HCT116 (cell line): ENCODE measurements at places on chromosomes 1 and 21. TPM values are rescaled to one million over a fixed set of nuclear protein-coding genes. Genes with fewer than 3 reads are reported as not detected.

CYP2J2 gene
- 1.1 TPM for total RNA-seq

ADAM30 gene
- total RNA-seq, result not detected

HMGCS2 gene
- 0.20 TPM for total RNA-seq

ADAM15 gene
- 149 TPM for total RNA-seq

HSD11B1 gene
- 0.27 TPM for total RNA-seq

MAP7D1 gene
- 71.8 TPM for total RNA-seq

KLHDC8A gene
- 0.49 TPM for total RNA-seq

TDRD5 gene
- total RNA-seq, result 0.25 TPM

SPRR5 gene
- total RNA-seq, result not detected

PRRX1 gene
- total RNA-seq, result 0.37 TPM

DNALI1 gene
- 0.64 TPM for total RNA-seq

VWA5B1 gene
- not detected for total RNA-seq

PPIAL4G gene
- not detected for total RNA-seq

PM20D1 gene
- total RNA-seq, result not detected

SERBP1 gene
- 325 TPM for total RNA-seq

- no peak for DNase-seq
- H3K27me3 ChIP-seq, result no peaks in the 10 kb centered on the region
- H3K4me1 ChIP-seq, result peaks cover 43% of the 10 kb centered on the region
- no peak overlapping the region; the same call in 1 of the 2 replicates for H3K4me3 ChIP-seq
- H3K36me3 ChIP-seq, result no peaks in the 10 kb centered on the region
These were observed 1.9 kb upstream of the GNB1 start for GRCh38 chr1:1892763-1893120.

DNA sequence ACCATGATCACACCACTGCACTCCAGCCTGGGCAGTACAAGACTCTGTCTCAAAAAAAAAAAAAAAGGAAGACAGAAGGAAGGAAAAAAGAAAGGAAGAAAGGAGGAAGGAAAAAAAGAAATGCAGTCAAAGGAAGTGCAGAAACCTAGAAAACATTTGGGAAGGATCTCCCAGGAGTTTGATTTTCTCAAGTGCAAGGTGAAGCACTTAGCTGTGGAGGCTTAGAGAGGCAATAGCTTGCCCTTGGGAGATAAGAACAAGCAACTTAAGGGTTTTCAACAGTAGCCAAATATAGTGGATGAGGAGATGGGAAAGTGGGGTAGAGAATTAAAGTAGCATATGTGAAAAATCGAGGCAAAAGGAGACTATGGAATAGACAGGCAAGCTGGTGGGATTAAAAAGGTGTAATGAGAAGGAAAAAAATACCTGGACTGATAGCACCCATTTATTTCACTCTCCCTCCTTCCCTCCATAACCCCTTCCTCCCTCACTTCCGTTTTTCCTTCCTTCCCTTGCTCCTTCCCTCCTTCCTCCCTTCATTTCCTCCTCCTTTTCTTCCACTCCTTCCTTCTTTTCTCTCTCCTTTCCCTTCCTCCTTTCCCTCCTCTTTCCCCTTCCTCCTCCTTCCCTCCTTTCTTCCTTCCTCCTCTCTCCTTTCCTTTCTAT is 6.8 kb upstream of the FAM89A start:
- DNase-seq, result no peak
- peaks cover 8% of the 10 kb centered on the region for H3K27me3 ChIP-seq
- H3K27ac ChIP-seq, result no peak overlapping the region
- H3K4me3 ChIP-seq, result no peak overlapping the region

- H3K36me3 ChIP-seq, result no peaks in the 10 kb centered on the region
- H3K4me1 ChIP-seq, result peaks cover 14% of the 10 kb centered on the region
- no peak overlapping the region for H3K4me3 ChIP-seq
- DNase-seq, result no peak
- no peaks in the 10 kb centered on the region for H3K27me3 ChIP-seq
- no peak overlapping the region for H3K27ac ChIP-seq
These were observed 103.7 kb downstream of the CCDC185 start for GRCh38 chr1:223496883-223497282.

GRCh38 chr1:54375712-54376429 is 30.3 kb downstream of the SSBP3 start:
- peaks cover 19% of the 10 kb centered on the region for H3K4me1 ChIP-seq
- no peak overlapping the region for H3K4me3 ChIP-seq
- H3K27ac ChIP-seq, result no peak overlapping the region
- no peak for DNase-seq
- no peaks in the 10 kb centered on the region for H3K36me3 ChIP-seq

- no peaks in the 10 kb centered on the region for H3K36me3 ChIP-seq
- DNase-seq, result no peak
- H3K27me3 ChIP-seq, result no peaks in the 10 kb centered on the region
- H3K4me3 ChIP-seq, result no peak overlapping the region
- no peak overlapping the region for H3K27ac ChIP-seq
These were observed 33.8 kb upstream of the KCNE2 start for GRCh38 chr21:34330055-34330454.

DNA sequence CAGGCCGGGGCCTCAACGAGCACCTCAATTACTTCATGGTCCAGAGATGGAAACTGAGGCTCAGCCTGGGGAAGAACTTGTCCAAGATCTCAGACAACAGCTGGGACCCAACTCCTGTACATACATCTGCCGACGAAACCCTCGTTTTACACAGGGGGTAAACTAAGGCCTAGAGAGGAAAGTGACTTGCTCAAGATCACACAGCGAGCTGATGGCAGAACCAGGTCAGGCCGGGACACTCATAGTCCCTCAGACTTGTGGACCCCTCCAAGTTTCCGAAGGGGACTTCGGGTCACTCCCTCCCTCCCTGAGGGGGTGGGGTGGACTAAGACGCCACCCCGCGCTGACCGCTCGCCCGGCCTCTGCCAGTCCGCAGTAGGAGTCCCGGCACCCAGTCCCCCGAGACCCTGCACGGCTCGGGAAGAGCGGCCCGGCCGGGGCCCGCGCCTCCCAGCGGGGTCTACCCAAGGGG is 430 bp downstream of the WASF2 start:
- DNase-seq, result no peak
- H3K27ac ChIP-seq, result peak overlapping the region; percentile 91
- H3K36me3 ChIP-seq, result no peaks in the 10 kb centered on the region
- H3K4me1 ChIP-seq, result peaks cover 39% of the 10 kb centered on the region

- no peak overlapping the region for H3K4me3 ChIP-seq
- no peak for DNase-seq
- H3K27ac ChIP-seq, result no peak overlapping the region
- no peaks in the 10 kb centered on the region for H3K4me1 ChIP-seq
- no peaks in the 10 kb centered on the region for H3K27me3 ChIP-seq
These were observed 11.6 kb upstream of the IFNAR1 start for GRCh38 chr21:33313183-33313582.

DNA sequence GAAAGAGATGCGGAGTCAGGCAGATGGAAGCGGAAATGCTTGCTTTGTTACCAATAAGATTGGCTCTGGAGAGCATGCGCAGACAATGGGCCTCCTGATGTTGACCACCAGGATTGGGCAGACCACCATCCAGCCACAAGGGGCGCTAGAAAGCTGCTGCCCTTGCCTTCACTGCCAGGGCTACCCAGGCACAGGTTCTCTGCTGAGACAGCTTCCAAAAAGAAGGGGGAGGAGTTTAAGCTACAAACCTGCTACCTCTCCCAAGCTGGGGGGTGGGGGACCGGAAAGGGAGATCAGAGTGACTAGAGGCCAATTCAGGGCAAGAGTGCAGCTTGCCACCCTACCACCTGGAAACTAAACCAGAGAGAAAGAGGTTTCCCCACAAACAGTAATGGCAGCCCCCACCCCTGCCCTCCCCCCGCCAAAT is 369.7 kb downstream of the RRAGC start:
- H3K4me1 ChIP-seq, result no peaks in the 10 kb centered on the region
- H3K27ac ChIP-seq, result no peak overlapping the region
- no peak overlapping the region for H3K4me3 ChIP-seq
- peaks cover 19% of the 10 kb centered on the region for H3K27me3 ChIP-seq

GRCh38 chr1:115258302-115258866 is 79.7 kb downstream of the NGF start:
- DNase-seq, result peak; percentile 2
- no peaks in the 10 kb centered on the region for H3K4me1 ChIP-seq
- no peak overlapping the region for H3K4me3 ChIP-seq
- no peaks in the 10 kb centered on the region for H3K27me3 ChIP-seq

DNA sequence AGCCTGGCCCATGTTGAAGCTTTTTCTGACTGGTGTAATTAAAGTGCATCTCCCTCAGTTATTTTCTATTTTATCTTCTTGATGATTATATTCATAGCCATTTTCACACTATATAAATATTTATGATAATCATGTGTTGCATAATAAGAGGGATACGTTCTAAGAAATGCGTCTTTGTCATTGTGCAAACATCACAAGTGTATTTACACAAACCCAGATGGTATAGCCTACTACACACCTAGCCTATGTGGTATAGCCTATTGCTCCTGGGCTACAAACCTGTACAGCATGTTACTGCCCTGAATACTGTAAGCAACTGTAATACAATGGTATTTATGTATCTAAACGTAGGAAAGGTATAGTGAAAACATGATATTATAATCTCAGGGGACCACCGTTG is 88.1 kb downstream of the BACH1 start:
- 0 out of 2 replicates have a peak, but pooled peaks cover 3% of the 10 kb centered on the region for H3K4me1 ChIP-seq
- H3K27ac ChIP-seq, result no peak overlapping the region
- no peak for DNase-seq
- no peaks in the 10 kb centered on the region for H3K36me3 ChIP-seq
- no peak overlapping the region for H3K4me3 ChIP-seq

GRCh38 chr1:36650200-36651065 is 167.7 kb upstream of the CSF3R start:
- no peak overlapping the region for H3K27ac ChIP-seq
- H3K4me3 ChIP-seq, result no peak overlapping the region
- DNase-seq, result peak; percentile 60
- no peaks in the 10 kb centered on the region for H3K4me1 ChIP-seq
- no peaks in the 10 kb centered on the region for H3K36me3 ChIP-seq
- H3K27me3 ChIP-seq, result peaks cover 44% of the 10 kb centered on the region

GRCh38 chr1:60133000-60133673 is 59.6 kb upstream of the C1orf87 start:
- no peak overlapping the region for H3K4me3 ChIP-seq
- no peak overlapping the region for H3K27ac ChIP-seq
- no peaks in the 10 kb centered on the region for H3K27me3 ChIP-seq

GRCh38 chr1:214317734-214318133 is 36.8 kb downstream of the SMYD2 start:
- DNase-seq, result no peak
- H3K27me3 ChIP-seq, result no peaks in the 10 kb centered on the region
- no peaks in the 10 kb centered on the region for H3K36me3 ChIP-seq
- H3K4me3 ChIP-seq, result no peak overlapping the region
- H3K27ac ChIP-seq, result no peak overlapping the region

- H3K4me1 ChIP-seq, result peaks cover 65% of the 10 kb centered on the region
- H3K36me3 ChIP-seq, result peaks cover 8% of the 10 kb centered on the region
- DNase-seq, result no peak
- no peaks in the 10 kb centered on the region for H3K27me3 ChIP-seq
- H3K4me3 ChIP-seq, result peak within 1 kb of the TSS; percentile 63
These were observed at the start of gene CRABP2 for GRCh38 chr1:156705321-156705917. TSS of gene CRABP2 (minus strand) at chr1:156705583. CDS start at chr1:156705446, 137 bp downstream.

GRCh38 chr1:234555390-234556024 is 54.5 kb downstream of the IRF2BP2 start:
- no peak overlapping the region for H3K27ac ChIP-seq
- DNase-seq, result no peak
- H3K4me3 ChIP-seq, result no peak overlapping the region
- H3K4me1 ChIP-seq, result no peaks in the 10 kb centered on the region

- no peaks in the 10 kb centered on the region for H3K27me3 ChIP-seq
- H3K27ac ChIP-seq, result no peak overlapping the region
- H3K36me3 ChIP-seq, result no peaks in the 10 kb centered on the region
- H3K4me3 ChIP-seq, result no peak overlapping the region
- no peak for DNase-seq
These were observed 242.6 kb upstream of the C1orf105 start for GRCh38 chr1:172177849-172178248.

GRCh38 chr1:156572663-156573018 is 276 bp upstream of the IQGAP3 start:
- H3K27me3 ChIP-seq, result no peaks in the 10 kb centered on the region
- H3K4me1 ChIP-seq, result peaks cover 9% of the 10 kb centered on the region
- H3K27ac ChIP-seq, result no peak overlapping the region

DNA sequence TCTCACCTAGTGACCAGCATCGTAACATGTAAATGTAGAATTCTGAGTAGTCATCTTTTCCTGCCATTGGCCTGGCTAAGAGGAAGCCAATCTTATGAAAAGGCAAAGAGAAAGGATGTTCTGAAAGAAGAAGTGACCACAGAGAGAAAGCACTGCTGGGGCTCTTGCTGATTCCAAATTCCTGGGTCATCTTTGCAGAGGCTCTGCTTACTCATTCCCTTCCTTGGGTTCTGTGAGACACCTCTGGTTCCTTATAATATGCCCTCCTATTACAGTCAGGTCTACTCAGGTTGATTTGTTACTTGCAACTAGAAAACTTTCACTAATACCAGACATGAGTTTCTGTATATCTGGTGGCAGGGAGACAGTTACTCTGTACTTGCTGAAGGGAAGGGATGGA is 198.8 kb upstream of the C8B start:
- H3K4me1 ChIP-seq, result no peaks in the 10 kb centered on the region
- H3K4me3 ChIP-seq, result no peak overlapping the region
- peaks cover 4% of the 10 kb centered on the region; the same call in 1 of the 2 replicates for H3K27me3 ChIP-seq
- H3K36me3 ChIP-seq, result no peaks in the 10 kb centered on the region

DNA sequence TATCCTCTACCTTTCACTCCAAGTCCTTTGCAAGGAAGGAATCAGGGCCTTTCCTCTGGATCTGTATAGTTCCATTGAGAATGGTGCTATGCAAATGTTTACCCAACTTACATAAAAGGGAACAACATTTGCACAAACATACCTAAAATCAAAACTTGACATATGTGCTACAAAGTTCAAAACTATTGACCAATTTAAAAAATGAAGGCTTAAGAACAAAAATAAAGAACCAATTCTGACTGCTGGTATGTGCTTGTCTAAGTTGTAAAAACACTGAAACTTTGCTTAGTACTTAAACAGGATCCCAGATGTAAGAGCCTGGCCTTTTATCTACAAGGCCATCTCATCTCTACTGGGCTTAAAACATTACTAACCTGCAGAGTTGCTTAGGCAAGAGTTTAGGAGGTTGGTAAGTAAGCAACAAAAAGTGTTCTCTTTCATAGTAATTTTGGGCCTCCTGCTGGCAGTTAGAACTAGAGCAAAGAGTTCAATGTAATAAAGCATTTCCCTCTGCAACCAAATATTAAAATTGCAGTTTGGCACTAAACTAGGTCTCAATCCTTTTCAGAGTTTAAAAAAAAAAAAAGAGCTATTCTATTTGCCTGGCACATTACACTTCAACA is 2.0 kb downstream of the SCMH1 start:
- DNase-seq, result no peak
- no peak overlapping the region for H3K27ac ChIP-seq
- H3K36me3 ChIP-seq, result no peaks in the 10 kb centered on the region
- peaks cover 44% of the 10 kb centered on the region for H3K4me1 ChIP-seq
- peak overlapping the region; percentile 68; the same call in 1 of the 2 replicates for H3K4me3 ChIP-seq

GRCh38 chr21:38741950-38742256 is 63.8 kb upstream of the ETS2 start:
- H3K27ac ChIP-seq, result no peak overlapping the region
- H3K36me3 ChIP-seq, result no peaks in the 10 kb centered on the region
- H3K27me3 ChIP-seq, result no peaks in the 10 kb centered on the region
- H3K4me3 ChIP-seq, result no peak overlapping the region
- no peak for DNase-seq
